K562 (cell line): ENCODE measurements at places on chromosomes 3 and 15.

GRCh38 chr15:69843276-69843899 lies 254.3 kb downstream of the TLE3 start:
- DNase-seq = no peak

DNA sequence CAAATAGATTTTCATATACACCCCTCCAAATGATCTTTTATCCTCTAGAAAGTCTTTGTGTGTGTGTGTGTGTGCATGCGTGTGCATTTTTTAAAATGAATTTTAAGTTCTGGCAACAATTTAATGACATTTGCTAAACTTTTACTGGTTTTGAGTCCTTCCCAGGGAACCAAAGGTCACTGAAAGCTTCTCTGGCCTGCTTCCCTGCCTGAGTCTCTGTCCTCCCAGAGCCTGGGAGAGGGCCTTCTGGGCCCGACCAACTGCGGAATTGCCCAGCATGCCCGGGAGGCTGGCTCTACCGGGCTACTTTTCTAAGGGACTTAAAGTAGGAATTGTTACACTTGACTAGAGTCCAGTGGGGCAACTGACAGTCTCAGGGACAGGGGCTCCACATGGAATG lies 7.4 kb upstream of the RBPMS2 start:
- DNase-seq = no peak

- DNase-seq = no peak
These were observed 14.8 kb downstream of the TNK2 start for GRCh38 chr3:195893516-195893915.

GRCh38 chr15:43268111-43269105 lies 1.7 kb upstream of the TGM5 start:
- DNase-seq = peak; percentile 64

- no peak for DNase-seq
These were observed 182.5 kb downstream of the PCCB start for GRCh38 chr3:136432685-136433084.

- DNase-seq = no peak
These were observed 13.1 kb upstream of the LTF start for GRCh38 chr3:46477756-46478155.

DNA sequence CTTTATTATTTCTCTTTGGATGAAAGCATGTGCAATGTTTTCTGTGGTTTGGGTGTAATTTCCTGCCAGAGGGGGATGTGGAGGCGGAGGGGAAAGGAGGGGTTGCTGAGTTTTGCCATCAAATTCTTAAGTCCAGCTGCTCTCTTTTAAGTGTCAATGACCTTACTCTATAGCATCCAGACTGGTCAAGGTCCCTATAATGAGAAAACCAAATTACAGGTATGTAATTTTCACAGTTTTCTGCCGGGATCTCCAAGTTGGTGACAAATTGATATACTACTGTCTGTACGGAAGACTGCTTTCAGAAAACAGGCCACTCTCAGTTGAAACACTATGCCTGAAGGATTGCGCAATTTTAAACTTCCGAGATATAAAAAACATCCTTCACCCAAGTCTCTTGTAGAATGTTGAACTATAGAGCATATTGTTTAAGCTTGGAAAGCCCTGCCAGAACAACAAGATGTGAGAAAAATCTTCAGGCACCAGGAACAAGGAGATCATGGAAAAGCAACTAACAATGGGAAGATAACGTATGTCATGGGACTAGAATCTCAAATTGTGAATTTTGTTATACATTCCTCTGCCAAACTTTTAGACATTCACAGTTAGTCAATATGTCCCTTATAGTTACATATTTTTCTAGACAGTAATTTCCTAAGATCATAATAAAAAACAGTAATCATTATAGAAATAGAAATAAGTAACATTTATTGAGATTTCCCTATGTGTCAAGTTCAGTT lies 300.7 kb upstream of the SATB1 start:
- no peak for DNase-seq

- no peak for DNase-seq
These were observed 2.4 kb downstream of the SCAP start for GRCh38 chr3:47473391-47473790.

GRCh38 chr3:197206913-197207312 lies 91.5 kb downstream of the DLG1 start:
- DNase-seq = no peak

- peak; percentile 4 for DNase-seq
These were observed 135.3 kb downstream of the LRTM1 start for GRCh38 chr3:54792584-54792983.

GRCh38 chr3:53113293-53114010 lies 16.8 kb downstream of the RFT1 start:
- no peak for DNase-seq

DNA sequence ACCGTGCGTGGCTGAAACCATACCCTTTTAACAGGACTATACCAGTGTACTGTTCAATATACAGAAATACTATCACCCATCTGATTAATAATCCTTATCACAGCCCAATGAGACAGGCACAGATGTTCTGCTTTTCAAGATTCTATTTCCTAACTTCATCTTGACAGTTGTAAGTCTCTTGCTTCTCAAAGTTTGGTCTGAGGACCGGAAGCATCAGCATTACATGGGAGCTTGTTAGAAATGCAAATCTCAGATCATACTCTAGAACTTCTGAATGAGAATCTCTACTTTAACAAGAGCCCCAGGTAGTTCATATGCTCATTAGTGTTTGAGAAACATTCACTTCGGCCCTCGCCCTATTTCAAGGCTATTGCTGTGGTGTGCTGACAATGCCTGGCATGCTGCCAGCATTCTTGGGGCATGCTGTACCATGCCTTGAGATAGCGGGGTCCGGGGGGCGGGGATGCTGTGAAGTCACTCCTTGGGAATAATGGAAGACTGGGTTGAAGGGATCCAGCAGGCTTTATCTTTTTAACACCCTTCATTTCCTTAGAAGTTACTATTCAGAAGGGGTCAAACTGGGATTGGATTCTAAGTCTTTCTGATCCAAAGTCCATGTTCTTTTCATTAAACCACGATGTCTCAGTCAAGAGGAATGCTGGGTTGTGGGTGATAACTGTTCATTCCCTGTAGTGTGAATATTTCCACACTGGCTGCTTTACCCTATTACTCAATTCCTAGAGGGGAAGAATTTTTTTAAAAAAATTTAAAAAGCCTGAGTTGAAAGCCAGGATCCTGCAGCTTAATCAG lies 194.7 kb downstream of the LPP start:
- DNase-seq = no peak

- no peak for DNase-seq
These were observed 553.0 kb downstream of the NTRK3 start for GRCh38 chr15:87703327-87704111.

- no peak for DNase-seq
These were observed 1.4 kb downstream of the XXYLT1 start for GRCh38 chr3:195269375-195270078.

- DNase-seq = no peak
These were observed 172.5 kb downstream of the NTRK3 start for GRCh38 chr15:88083811-88084760.

DNA sequence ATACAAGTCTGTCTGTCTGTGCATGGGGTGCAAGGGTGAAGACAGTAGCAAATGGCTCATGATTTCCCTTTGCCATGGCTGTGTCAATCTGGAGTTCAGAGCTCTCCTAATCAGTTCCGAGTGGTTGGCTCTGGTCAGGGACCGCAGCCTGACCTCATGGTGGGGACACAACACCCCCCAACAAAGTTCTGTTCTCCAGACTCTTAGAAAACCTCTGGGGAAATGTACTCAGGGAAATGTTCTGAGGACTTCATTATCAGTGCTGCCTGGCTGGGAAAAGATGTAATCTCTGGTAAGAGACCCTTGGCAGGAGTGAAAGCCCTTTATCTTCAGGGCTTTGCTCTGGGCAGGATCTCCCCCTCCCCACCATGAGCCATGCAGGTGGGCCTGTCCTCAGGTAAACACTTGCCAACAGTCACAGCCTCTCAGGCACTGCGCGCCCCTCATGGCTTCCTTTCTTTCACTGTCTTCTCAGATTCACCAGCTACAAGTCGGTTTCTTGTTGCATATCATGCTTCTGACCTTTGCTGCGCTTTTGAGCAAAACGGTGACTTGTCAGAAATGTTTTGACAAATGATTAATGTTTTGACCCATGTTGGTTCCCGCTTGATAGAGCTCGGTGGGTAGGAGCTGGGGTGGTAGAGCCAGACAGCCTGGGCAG lies 95.5 kb downstream of the ST6GAL1 start:
- DNase-seq = no peak

GRCh38 chr3:41163421-41163820 lies 35.9 kb upstream of the CTNNB1 start:
- DNase-seq = no peak

- no peak for DNase-seq
These were observed 17.9 kb upstream of the ATOSA start for GRCh38 chr15:52697051-52697450.

- no peak for DNase-seq
These were observed 1.5 kb downstream of the STXBP5L start for GRCh38 chr3:120909602-120909878.

DNA sequence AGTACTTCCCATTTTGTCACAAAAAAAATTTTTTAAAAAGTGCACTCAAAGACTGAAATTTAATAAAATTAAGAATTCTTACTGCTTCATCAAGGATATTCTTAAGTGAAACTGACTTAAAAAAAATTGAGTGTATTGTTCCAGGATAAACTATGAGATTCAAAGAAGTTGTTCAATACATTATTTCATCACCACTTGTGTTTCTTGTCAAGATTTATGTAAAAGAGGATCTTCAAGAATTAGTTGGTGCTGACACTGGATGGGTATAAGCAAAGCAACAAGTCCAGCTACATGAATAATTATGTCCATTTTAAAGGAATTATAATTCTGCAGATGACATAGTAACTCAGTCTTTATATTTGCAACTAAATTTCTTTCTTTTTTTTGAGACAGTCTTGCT lies 4.3 kb upstream of the AP4E1 start:
- no peak for DNase-seq

DNA sequence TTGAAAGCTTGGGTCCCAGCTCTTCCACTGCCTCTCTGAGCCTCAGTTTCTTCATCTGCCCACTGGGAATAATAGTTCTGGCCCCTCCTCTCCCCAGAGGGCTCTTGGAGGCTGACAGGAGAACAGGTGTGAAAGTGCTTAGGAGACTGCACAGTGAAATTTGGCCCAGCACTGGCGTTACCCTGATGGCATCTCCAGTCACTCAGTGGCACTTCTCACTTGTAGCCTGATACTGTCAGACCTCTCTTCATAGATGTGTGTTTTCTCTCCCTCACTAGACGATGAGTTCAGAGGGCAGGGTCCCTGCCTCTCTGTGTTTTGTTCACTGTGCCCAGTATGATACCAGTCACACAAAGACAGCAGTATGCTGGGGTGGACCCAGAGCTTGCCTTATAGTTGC lies 22.2 kb upstream of the IGDCC3 start:
- DNase-seq = no peak

- no peak for DNase-seq
These were observed 51.9 kb downstream of the EPHB1 start for GRCh38 chr3:134846911-134847317.

- no peak for DNase-seq
These were observed 70.4 kb upstream of the GATA2 start for GRCh38 chr3:128563439-128563838.

DNA sequence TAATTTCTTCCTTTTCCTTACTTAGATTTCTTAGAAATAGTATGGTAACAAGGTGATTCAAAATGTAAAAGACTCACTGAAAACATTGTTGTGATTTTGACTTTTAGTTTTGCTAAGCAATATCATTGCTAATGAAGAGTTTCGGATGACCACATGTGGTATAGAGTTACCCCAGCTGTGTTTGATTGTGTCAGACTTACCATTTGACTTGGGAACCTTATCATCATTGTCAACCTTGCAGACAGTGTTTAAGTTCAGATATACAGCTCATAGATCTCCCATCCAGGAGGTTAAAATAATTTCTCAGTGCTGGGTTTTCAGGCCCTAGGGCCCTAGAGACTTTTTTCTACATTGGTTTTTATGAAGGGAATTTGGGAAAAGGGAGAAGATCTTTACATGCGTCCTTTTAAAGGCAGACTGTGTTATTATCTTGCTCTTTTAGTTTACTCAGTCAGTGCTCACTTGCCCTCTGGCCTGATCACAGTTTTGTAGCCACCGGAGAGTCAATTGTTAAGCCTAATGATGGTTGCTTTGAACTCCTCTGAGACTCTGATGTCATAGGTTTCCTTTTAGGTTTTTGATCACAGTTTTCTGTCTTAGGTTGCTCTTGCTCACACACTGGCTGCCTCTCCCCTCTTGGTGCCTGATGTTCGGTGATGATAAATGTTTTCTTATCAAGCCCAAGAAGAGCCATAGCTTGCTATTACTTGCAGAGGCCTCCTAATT lies 133.5 kb upstream of the ZPLD1 start:
- no peak for DNase-seq

DNA sequence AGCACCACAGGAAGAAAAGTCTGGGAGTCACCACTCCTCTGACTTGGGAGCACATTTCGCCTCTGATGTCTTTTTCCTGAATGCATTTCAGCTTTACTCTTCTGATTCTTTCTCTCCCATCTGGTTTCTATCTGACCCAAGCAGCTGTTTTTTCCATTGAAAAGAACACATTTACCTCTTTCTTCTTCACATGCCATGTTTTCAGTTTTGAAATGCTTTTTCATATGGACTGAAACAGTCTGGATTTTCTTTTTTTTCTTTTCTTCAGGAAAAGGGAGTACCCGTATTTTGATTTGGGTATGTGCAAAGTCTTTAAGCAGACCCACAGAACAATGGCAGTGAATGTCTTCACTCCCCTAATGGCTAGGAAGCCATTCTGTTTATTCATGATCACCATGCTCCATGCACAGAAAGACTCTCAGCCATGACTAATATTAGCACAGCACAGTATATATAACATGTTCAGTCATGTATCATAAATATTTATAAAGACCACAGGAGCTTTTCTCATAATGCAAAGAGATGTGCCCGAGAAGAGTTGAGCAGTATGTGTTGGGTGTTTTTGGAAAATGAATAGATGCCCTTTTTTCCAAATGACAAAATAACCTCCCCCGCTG lies 82.7 kb upstream of the LRIG1 start:
- DNase-seq = no peak

- no peak for DNase-seq
These were observed 1326.3 kb upstream of the CADM2 start for GRCh38 chr3:83632526-83632925.

GRCh38 chr3:30042916-30043555 lies 563.4 kb upstream of the TGFBR2 start:
- DNase-seq = no peak

- DNase-seq = no peak
These were observed 76.1 kb downstream of the TOP2B start for GRCh38 chr3:25588441-25589103.
